Neural progenitor cell (in vitro differentiated cells): ENCODE measurements at places on chromosomes 2 and 18. TPM values are rescaled to one million over a fixed set of nuclear protein-coding genes. Genes with fewer than 3 reads are reported as not detected.

- H3K4me3 ChIP-seq, result no peak overlapping the region
- H3K4me1 ChIP-seq, result peaks cover 16% of the 10 kb centered on the region
- DNase-seq, result no peak
- no peak overlapping the region for H3K27ac ChIP-seq
- H3K27me3 ChIP-seq, result no peaks in the 10 kb centered on the region
These were observed 478.7 kb upstream of the TCF4 start for GRCh38 chr18:56066524-56067213.

DNA sequence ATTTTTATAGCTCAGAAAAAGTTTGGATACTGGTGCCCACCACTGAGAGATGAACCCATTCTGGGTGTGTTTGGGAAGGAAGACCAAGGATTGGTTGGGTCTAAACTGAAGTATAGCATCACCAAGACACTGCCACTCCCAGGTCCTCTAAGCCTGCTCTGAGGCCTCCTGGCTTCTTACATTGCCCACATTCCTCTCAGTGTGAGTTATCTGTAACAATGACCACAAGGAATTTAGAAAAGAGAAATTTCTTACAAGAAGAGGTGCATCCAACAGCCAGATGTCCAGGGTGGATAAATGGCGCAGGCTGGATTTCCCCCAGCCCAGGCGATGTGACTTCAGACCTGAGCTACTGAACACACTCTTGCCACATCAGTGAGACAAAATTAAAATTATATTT is 1.6 kb upstream of the GPR45 start:
- H3K36me3 ChIP-seq, result no peaks in the 10 kb centered on the region
- peaks cover 15% of the 10 kb centered on the region for H3K27me3 ChIP-seq
- H3K4me3 ChIP-seq, result no peak overlapping the region
- peak; percentile 31 for DNase-seq

GRCh38 chr2:196613302-196613701 is 26.2 kb upstream of the CCDC150 start:
- H3K27ac ChIP-seq, result no peak overlapping the region
- no peak overlapping the region for H3K4me3 ChIP-seq
- H3K27me3 ChIP-seq, result no peaks in the 10 kb centered on the region
- H3K36me3 ChIP-seq, result no peaks in the 10 kb centered on the region
- no peak for DNase-seq

DNA sequence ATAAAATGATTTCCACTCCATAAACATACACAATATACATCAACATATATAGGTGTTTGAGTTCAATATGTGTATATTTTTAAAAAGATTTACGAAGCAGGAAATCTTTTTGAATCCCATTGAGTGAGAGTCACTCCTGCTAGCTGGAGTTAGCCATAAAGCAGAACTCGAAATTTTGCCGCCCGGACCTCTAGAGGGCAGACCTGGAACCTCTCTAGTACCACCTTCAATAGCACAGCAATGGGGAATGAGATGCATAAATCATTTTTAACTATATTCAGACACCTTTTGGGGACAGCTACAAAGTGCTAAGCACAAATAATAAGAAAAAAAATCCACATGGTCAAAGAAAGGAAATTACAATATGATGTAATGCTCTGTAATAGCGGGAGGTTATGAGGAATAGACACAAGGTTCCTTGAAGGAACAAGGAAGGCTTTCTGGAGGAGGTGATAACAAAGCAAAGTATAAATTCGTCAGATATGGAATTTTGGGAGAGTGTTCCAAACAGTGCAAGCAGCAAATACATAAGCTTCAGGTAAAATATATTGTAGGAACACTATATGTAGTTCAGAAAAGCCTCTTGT is 533.4 kb downstream of the ERBB4 start:
- peak; percentile 58 for DNase-seq
- H3K27me3 ChIP-seq, result no peaks in the 10 kb centered on the region
- no peak overlapping the region for H3K27ac ChIP-seq

GRCh38 chr2:203824057-203824456 is 43.5 kb upstream of the CTLA4 start:
- no peak overlapping the region for H3K4me3 ChIP-seq
- no peak for DNase-seq
- no peaks in the 10 kb centered on the region for H3K27me3 ChIP-seq
- no peaks in the 10 kb centered on the region for H3K4me1 ChIP-seq
- no peak overlapping the region for H3K27ac ChIP-seq

GRCh38 chr2:20939931-20940795 is 103.7 kb downstream of the APOB start:
- H3K4me1 ChIP-seq, result no peaks in the 10 kb centered on the region
- H3K4me3 ChIP-seq, result no peak overlapping the region
- no peak overlapping the region for H3K27ac ChIP-seq
- H3K36me3 ChIP-seq, result no peaks in the 10 kb centered on the region

GRCh38 chr2:145927131-145927950 is 1407.4 kb upstream of the ZEB2 start:
- no peak overlapping the region for H3K4me3 ChIP-seq
- H3K27ac ChIP-seq, result no peak overlapping the region
- H3K4me1 ChIP-seq, result peaks cover 25% of the 10 kb centered on the region
- DNase-seq, result no peak
- H3K27me3 ChIP-seq, result no peaks in the 10 kb centered on the region
- no peaks in the 10 kb centered on the region for H3K36me3 ChIP-seq

DNA sequence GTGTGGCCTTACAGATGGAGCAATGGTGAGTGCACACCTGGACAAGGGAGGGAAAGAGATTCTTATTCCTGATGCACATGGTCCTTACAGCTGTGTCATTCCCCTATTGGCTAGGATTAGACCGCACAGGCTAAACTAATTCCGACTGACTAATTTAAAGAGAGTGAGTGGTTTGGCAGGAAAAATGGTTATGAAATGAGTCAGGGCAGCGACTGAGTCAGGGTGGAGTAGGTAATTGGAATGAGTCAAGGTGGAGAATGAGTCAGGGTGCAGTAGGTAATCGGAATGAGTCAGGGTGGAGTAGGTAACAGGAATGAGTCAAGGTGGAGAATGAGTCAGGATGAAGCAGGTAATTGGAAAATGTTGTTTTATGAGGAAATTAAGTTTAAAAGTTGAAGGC is 1353.7 kb upstream of the LRRTM1 start:
- no peaks in the 10 kb centered on the region for H3K27me3 ChIP-seq
- no peak for DNase-seq
- no peak overlapping the region for H3K4me3 ChIP-seq
- no peaks in the 10 kb centered on the region for H3K36me3 ChIP-seq
- H3K27ac ChIP-seq, result no peak overlapping the region
- H3K4me1 ChIP-seq, result peaks cover 7% of the 10 kb centered on the region

The PRSS56 gene
- not detected in 2 replicates for total RNA-seq

The MREG gene
- 11.0 and 19.1 TPM in 2 replicates for total RNA-seq

The CNDP2 gene
- total RNA-seq, result 56.1 and 69.7 TPM in 2 replicates
